Right atrium auricular region (tissue), 2 donors: ENCODE measurements at places on chromosomes 2 and 18.

GRCh38 chr2:11681722-11682589, 12.0 kb upstream of the NTSR2 start:
- H3K4me3 ChIP-seq = no peak overlapping the region
- no peaks in the 10 kb centered on the region for H3K27me3 ChIP-seq
- H3K27ac ChIP-seq = no peak overlapping the region

DNA sequence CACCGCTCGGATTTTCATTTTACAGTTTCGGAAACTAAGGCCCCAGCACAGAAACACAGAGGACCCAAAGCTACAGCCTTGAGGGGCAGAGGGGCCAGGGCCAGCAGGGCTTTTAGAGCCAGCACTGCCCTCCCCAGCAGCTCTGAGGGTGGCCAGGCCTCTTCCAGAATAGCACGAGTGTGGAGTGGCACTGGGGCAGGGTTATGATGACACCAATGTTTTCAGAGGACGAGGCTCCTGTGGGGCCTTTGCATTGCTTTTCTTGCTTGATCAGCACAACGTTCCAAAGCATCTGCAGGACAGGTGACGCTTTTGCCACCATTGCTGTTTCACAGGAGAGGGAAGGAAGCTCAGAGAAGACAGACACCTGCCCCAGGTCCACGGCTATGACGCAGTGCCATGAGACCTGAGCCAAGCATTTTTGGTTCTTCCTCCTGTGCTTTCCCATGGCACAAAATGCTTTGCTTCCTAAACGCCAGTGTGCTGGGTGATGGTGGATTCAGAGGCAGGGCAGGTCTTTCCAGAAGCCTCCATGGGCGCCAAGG, 126.9 kb downstream of the MBP start:
- DNase-seq = no peak
- no peaks in the 10 kb centered on the region for H3K36me3 ChIP-seq
- H3K4me3 ChIP-seq = no peak overlapping the region
- no peak overlapping the region for H3K27ac ChIP-seq
- no peaks in the 10 kb centered on the region for H3K4me1 ChIP-seq

GRCh38 chr2:124702777-124703176, 677.7 kb downstream of the CNTNAP5 start:
- no peak for DNase-seq
- no peak overlapping the region for H3K27ac ChIP-seq
- H3K4me3 ChIP-seq = no peak overlapping the region
- no peaks in the 10 kb centered on the region for H3K27me3 ChIP-seq
- no peaks in the 10 kb centered on the region for H3K4me1 ChIP-seq
- no peaks in the 10 kb centered on the region for H3K36me3 ChIP-seq

DNA sequence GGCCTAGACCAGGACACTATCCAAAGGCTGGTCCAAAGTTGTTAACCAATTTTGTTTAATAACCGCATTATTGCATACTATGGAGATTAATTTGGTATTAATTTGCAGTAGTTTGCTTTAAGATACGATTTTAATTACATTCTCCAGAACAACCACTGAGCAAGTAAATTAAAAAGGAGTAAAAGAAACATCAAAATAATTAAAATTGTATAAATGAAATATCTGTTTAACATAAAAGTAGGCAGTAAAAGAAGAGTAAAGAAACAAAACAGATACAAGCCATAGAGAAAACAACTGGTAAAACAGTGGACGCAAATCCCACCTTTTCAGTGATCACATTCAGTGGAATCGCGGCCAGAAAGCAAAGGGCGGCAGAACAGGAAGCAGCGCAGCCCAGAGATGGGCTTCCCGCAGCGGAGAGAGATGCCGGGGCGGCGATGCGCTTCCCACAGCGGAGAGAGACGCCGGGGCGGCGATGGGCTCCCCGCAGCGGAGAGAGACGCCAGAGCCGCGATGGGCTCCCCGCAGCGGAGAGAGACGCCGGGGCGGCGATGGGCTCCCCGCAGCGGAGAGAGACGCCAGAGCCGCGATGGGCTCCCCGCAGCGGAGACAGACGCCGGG, 176.8 kb downstream of the RTP5 start:
- no peak for DNase-seq
- H3K27me3 ChIP-seq = no peaks in the 10 kb centered on the region
- H3K27ac ChIP-seq = no peak overlapping the region
- H3K36me3 ChIP-seq = no peaks in the 10 kb centered on the region
- no peaks in the 10 kb centered on the region for H3K4me1 ChIP-seq
- H3K4me3 ChIP-seq = no peak overlapping the region

DNA sequence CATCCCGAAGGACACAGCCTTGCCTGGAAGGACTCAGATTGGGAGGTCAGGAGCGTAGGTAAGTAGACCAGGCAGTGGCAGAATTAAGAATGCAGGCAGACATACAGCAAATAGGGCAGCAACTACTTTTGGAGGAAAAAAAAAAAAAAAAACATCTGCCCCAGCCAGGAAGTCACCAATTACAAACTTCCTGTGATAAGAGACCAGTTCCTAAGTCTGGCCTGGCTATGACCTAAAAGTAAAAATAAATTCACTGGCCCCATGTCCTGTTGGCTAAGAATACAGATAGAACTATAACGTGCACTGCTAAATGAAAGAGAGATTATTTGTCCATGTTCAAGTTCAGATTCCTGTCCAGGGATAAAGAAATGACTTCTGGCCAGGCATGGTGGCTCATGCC, 45.2 kb upstream of the NOSTRIN start:
- H3K4me3 ChIP-seq = no peak overlapping the region
- H3K36me3 ChIP-seq = no peaks in the 10 kb centered on the region
- peaks cover 38% of the 10 kb centered on the region for H3K4me1 ChIP-seq
- no peaks in the 10 kb centered on the region for H3K27me3 ChIP-seq

DNA sequence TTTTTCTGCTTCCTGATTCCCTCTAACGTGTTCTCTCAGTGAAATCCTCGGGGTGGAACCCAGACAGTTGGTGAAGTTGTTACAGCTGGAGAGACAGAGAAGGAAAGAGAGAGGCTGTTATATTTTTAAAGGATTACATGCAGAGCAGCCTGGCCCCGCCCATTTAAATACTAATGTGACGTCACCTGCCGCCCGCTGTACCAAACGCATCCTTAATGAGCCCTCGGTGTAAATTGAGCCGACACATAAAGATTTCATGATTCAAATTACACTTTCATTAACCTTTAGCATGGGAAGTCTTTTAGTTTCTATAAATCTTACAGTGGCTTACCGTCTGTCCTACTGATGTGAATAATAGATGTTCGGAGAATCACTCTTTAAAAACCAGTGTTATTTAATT, 164.0 kb upstream of the SIX3 start:
- H3K4me3 ChIP-seq = no peak overlapping the region
- H3K27me3 ChIP-seq = no peaks in the 10 kb centered on the region
- no peaks in the 10 kb centered on the region for H3K4me1 ChIP-seq
- H3K36me3 ChIP-seq = no peaks in the 10 kb centered on the region
- no peak overlapping the region for H3K27ac ChIP-seq

- H3K27ac ChIP-seq = no peak overlapping the region
- no peaks in the 10 kb centered on the region for H3K27me3 ChIP-seq
- H3K4me3 ChIP-seq = no peak overlapping the region
- no peaks in the 10 kb centered on the region for H3K4me1 ChIP-seq
- no peak for DNase-seq
These were observed 111.2 kb upstream of the PPP1CB start for GRCh38 chr2:28640260-28640907.

DNA sequence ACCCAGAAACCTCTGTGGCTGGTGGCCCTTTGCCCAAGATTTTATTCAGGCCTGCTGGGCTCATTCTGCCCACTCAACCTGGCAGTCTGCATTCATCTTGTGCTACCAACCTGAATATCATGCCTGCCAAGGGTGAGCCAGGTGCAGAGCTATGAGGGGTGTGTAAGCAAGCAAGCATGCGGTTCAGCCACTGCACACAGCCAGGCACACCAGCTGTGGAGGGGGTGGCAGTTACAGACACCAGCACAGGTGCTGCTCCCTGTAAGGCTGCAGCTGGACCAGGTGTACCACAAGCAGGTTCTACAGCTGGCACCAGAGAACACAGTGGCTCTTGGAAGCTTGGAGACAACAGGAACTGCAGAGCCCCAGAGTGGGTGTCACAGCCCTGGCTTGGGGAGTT, 633.2 kb downstream of the FBXO15 start:
- no peaks in the 10 kb centered on the region for H3K36me3 ChIP-seq
- no peaks in the 10 kb centered on the region for H3K4me1 ChIP-seq
- no peak for DNase-seq
- H3K27me3 ChIP-seq = no peaks in the 10 kb centered on the region
- no peak overlapping the region for H3K27ac ChIP-seq

DNA sequence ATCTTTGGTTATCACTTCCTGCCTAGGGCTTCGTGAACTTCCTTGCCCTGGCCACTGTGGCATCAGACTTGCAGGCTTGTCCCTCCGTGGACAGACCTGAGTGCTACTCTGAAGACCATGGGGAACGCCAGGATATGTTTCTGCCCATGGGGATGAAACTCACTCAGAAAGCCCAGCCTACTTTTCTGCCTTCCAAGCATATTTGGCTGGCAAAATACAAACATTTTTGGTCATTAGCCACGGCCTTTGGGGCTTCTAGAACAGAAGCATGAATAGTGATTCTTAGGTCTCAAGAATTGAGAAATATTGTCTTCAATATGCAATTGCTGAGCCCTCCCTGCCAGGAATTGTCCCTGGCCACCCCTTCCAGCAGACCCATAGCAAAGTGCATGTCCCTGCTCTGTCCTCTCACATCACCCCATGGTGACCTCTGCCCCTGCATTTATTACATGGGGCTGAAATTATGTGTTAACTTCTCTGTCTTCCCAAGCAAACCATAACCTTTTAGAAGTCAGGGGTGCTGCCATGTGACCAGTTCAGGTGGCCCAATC, 152.4 kb downstream of the OSR1 start:
- H3K4me3 ChIP-seq = no peak overlapping the region
- no peaks in the 10 kb centered on the region for H3K27me3 ChIP-seq
- no peak for DNase-seq
- H3K4me1 ChIP-seq = no peaks in the 10 kb centered on the region
- no peaks in the 10 kb centered on the region for H3K36me3 ChIP-seq
- no peak overlapping the region for H3K27ac ChIP-seq

- H3K36me3 ChIP-seq = no peaks in the 10 kb centered on the region
- no peaks in the 10 kb centered on the region for H3K4me1 ChIP-seq
These were observed 22.8 kb upstream of the MYO3B start for GRCh38 chr2:170155022-170155722.

- H3K4me1 ChIP-seq = no peaks in the 10 kb centered on the region
- DNase-seq = no peak
- no peaks in the 10 kb centered on the region for H3K36me3 ChIP-seq
- no peak overlapping the region for H3K27ac ChIP-seq
- peaks cover 2% of the 10 kb centered on the region for H3K27me3 ChIP-seq
- no peak overlapping the region for H3K4me3 ChIP-seq
These were observed 83.1 kb downstream of the FBXO15 start for GRCh38 chr18:74064510-74064909.

DNA sequence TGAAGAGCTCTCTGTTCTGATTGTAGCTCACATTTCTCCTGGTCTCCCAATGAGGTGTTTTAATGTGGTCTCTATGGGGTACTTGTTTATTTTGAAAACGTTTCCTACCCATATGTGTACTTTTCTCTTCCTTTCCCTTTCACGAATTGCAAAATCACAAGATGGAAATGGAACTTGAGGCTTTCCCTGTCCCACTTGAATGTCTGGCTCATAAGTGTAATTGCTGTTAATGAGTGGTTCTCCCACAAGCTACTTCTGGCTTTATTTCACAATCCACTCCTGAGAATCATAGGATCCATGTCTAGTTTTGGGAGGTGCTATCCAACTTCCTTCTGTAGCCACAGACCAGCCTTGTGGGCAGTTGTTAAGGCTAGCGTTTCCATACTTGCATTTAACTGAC, 81.1 kb upstream of the CAVIN2 start:
- peaks cover 11% of the 10 kb centered on the region for H3K4me1 ChIP-seq
- H3K36me3 ChIP-seq = no peaks in the 10 kb centered on the region
- H3K4me3 ChIP-seq = no peak overlapping the region
- no peak for DNase-seq

DNA sequence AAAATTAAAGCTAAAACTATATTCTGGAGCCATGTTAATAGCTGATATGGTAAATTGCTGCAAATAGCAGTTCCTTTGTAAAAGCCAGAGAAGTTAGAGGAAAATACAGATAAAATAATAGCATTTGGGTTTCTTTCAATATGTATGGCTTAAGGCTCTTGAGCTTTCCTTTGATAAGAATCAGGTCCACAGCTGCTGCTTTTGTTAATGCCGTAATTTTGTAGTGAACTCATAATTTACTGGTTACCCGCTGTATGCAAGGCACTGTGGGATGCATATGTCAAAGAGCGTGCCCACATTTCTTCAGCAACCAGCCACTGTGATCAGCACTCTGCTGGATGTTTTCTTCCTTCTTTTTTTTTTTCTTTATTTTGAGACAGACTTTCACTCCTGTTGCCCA, 79.1 kb downstream of the MOGAT1 start:
- no peaks in the 10 kb centered on the region for H3K27me3 ChIP-seq
- H3K27ac ChIP-seq = no peak overlapping the region
- H3K4me3 ChIP-seq = no peak overlapping the region
- no peaks in the 10 kb centered on the region for H3K36me3 ChIP-seq
- H3K4me1 ChIP-seq = no peaks in the 10 kb centered on the region
- no peak for DNase-seq

- no peak overlapping the region for H3K27ac ChIP-seq
- DNase-seq = peak; percentile 82
- H3K4me3 ChIP-seq = peak overlapping the region; percentile 42
- no peaks in the 10 kb centered on the region for H3K4me1 ChIP-seq
These were observed 923 bp downstream of the FIGLA start for GRCh38 chr2:70789304-70790135.

DNA sequence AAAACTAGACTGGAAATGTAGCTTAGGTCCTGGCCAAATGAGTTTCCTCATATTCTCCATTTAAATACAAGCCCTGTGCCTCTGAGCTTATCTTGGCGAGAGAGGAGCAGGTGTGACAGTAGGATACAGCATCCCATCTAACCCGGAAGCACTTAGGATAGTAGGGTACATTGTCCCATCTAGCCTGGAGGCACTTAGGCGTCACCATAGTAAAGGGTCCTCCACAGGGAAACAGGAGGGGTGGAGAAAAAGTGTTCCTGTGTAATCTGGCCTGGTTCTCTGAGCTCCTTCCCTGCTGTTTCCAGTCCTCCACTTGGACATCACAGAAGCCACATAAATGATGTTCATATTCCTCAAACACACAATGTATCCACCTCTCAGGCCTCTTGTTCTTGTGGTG, 301.4 kb downstream of the GALR1 start:
- no peak overlapping the region for H3K27ac ChIP-seq
- no peaks in the 10 kb centered on the region for H3K27me3 ChIP-seq
- DNase-seq = no peak
- H3K4me1 ChIP-seq = no peaks in the 10 kb centered on the region

- H3K36me3 ChIP-seq = peaks cover under 1% of the 10 kb centered on the region
- no peaks in the 10 kb centered on the region for H3K4me1 ChIP-seq
- H3K27ac ChIP-seq = no peak overlapping the region
- peak; percentile 57 for DNase-seq
These were observed 3.6 kb upstream of the LCT start for GRCh38 chr2:135840601-135841000.
